ENCODE measurements at places on chromosomes 7 and 10.

DNA sequence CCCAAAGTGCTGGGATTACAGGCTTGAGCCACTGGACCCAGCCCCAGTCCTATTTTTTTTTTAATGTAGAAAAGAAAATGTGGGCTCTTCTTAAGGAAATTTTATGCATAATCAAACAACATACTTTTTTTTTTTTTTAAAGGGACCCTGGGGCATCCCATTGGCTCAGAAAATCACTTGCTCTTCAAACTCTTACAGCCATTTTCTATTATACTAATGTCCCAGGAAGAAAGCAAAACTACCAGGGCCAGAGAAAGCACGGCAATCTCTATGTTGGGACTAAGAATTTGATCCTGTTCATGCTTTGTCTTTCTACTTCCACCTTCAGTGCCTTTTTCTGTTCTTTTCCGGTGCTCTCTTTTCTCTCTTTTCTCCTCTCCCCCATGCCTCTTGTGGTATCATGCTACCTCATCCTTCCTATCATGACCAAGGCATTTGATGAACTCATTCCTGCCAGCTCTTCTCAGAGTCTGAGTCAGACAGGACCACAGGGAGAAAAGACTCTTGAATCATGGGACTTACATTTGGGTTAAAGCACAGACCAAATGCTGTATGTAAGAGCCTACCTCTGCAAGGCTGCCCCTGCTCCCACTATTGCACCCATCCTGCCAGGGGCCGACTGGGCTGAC lies 76.4 kb upstream of the CCNY start:
- DNase-seq, result no peak

- no peak for DNase-seq
Observed at GRCh38 chr7:11760372-11760771, 71.6 kb downstream of the THSD7A start.

GRCh38 chr7:111730476-111731300 lies 168.4 kb upstream of the IMMP2L start:
- no peak for DNase-seq

- DNase-seq, result no peak
Observed at GRCh38 chr7:46003161-46003560, 82.1 kb upstream of the IGFBP3 start.

- DNase-seq, result no peak
Observed at GRCh38 chr10:51861731-51862130, 162.3 kb upstream of the CSTF2T start.

GRCh38 chr7:84251277-84251781 lies 56.7 kb upstream of the SEMA3A start:
- DNase-seq, result no peak

- no peak for DNase-seq
Observed at GRCh38 chr10:119237722-119238436, 30.5 kb downstream of the GRK5 start.

DNA sequence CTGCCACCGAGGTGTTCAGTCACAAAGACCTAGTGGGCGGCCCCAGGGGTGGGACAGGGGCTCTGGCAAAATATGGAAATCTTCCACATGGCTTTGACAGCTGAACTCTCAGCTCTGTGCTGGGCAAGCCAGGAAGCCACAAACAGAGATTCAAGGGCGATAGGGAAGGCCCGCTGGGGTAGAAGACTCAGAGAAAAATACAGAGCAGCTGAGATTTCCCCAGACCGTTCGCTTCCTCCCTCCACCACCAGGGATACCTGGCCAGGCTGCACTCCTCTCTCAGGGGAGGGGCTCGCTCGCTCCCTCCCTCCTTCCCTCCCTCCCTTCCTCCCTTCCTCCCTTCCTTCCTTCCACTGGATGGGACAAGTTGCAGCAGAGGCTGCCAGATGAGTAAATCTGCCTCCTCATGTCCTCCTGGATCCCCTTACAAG lies 260.5 kb downstream of the PRPF18 start:
- no peak for DNase-seq

DNA sequence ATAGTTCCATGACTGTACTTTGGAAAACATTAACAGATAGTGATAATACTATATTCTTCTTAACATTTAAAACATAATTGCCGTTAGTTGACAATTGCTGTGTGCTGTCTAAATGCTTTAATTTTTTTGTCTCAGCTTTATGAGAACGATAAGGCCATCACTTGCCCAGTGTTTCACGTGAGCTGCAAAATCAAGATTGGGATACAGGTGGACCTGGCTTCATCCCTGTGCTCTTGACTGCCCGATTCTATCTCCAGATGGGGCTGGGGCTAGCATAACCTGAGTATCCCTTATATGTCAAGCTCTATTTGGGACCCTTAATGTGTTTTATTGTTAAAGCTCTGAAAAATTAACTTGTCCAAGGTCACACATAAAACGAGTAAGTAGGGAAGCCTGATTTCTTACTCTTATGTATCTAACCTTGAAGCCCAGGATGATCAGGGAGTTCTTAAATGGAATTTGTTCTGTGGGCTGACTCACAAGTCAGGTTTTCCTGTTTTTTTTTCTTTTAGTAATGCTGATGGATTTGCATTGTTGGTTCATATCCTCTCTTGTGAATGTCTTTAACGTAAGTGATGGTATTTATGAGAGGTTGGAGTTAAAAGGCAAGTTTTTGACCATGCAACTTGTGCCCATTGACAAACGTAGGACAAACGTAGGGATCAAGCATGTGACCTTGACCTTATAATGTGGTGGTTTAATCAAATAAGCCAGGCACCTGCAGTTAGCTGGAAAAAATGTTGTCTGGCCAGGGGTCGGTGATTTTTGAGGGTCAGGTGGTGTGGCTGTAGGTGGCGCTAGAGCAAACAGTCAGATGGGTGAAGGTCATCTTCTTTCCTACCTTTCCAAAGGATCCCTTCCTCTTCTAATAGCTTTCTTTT lies 3.6 kb downstream of the PRKAR2B start:
- DNase-seq, result no peak

DNA sequence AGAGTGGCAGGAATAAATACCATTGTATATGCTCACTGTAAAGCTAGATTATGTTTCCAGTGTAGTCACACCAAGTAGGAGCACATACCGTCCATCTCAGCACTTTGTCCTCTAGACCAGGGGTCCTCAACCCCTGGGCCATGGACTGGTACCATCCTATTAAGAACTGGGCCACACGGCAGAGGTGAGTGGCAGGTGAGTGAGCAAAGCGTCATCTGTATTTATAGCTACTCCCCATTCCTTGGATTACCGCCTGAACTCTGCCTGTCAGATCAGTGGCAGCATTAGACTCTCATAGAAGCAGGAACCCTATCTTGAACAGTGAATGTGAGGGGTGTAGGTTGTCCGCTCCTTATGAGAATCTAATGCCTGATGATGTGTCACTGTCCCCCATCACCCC lies 735.3 kb downstream of the MAGI2 start:
- no peak for DNase-seq

- DNase-seq, result no peak
Observed at GRCh38 chr7:125804273-125804672, 874.6 kb upstream of the POT1 start.

DNA sequence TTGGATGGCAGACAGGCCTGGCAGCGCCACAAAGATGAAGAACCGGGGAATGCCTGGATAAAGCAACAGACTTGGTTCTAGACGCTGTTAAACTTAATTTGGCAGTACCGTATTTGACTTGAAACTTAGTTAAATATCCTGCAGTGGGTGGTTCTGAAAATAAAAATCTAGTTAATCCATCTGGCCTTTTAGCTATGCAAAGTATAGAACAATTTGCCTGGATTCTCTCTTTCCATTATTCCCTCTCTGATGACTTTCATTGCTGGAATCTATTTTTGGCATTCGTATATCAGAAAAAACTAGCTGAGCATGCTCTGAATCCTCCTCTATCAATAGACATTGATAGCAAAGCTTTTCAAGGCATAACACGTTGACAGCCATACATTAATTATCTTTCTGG lies 203.6 kb downstream of the MACC1 start:
- no peak for DNase-seq

GRCh38 chr10:78551184-78552005 lies 517.4 kb upstream of the ZMIZ1 start:
- DNase-seq, result no peak

GRCh38 chr10:103651333-103651732 lies 157.8 kb downstream of the NEURL1 start:
- no peak for DNase-seq

DNA sequence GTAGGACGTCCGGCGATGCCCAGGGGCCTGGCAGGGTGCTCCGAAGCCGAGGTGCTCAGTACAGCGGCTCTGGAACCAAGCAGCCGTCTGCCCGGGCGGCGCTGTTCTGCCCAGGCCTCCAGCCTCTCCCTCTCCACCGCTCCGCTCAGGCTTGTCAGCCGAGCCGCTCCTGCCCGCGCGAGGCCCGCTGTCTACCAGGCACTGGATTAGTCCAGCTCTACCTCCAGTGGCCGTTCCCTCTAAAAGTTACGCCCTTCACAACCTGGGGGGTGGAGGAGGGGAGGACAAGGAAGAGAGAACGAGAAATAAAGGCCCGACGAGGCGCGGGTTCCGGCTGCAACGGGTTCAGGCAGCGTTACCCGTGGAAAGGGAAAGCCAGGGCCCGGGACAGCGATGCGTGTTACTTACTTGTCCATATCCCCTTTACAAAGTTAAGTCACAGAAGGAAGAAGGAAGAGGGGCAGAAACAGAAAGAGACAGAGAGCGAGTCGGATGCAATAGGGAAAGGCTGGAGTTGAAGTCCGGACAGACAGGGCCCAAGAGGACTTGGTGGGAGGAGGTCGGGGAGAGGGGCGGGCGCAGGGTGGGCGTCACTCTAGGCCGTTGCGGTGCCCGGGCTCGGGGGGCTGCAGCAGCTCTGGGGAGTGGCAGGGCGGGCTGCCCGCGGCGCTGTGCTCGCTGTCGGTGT lies 2.8 kb downstream of the SP8 start:
- no peak for DNase-seq

DNA sequence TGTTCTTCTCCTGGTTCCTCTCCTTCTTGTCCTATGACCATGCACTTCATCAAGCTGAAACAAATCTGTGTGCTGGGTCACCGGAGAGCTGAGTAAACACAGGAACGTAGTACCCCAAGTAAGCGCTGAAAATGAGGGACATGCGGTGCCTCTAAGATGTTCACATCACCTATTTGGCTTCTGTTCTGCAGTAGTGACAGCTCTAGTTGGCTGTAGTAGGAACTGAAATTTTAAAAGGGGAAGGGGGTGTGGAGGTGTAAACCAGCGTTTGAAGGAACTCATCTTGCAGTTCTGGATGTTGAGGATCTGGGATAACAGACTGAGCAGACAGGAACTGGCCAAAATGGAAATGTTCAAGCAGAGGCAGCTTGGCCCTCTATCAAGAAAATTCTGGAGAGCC lies 85.2 kb downstream of the WNT2 start:
- DNase-seq, result no peak

GRCh38 chr10:132610071-132610701 lies 72.6 kb downstream of the INPP5A start:
- DNase-seq, result no peak

DNA sequence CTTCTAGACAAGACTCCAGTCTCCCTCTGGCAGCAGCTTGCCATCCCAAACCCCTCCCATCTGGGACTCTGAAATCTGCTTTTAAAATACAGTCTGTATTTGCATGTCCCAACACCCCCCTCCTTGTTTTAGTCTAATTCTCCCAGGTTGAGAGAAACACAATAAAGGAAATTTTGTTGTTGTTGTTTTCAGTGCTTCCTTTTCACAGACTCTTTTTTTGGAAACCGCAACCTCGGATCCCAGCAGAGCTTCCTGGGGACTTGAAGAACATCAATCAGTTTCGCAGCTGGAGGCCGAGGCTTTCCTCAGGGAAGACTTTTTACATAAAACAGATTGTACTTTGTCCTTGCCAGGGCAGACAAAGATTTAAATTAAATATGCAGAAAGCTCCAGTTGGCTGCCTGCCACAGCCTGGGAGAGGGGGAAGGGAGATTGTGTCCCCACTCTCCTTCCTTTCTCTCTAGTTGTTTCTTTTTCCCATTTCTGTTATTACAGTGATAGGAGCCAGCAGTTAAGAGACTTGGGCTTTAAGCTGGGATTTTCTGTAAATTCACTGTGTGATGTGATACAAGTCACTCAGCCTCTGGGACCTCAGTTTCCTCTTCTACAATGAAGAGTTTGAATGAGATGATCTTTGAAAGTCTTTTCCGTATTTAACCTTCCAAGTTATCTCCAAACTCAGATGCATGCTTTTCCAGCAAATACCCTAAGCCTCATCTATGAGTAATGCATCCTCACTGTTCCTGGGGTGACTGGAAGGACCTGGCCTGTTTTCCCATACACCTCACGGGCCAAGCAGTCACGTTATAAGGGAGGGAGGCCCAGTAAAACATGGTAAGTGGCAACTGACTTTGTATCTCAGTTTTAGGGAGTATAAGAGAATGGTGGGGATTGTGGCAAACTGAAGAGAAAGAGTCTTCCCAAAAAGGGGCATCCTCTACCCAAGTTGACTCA lies 192.3 kb downstream of the REEP3 start:
- DNase-seq, result no peak

- DNase-seq, result no peak
Observed at GRCh38 chr7:19405541-19405940, 260.3 kb upstream of the FERD3L start.

- DNase-seq, result no peak
Observed at GRCh38 chr10:118308664-118309063, 33.5 kb downstream of the FAM204A start.

DNA sequence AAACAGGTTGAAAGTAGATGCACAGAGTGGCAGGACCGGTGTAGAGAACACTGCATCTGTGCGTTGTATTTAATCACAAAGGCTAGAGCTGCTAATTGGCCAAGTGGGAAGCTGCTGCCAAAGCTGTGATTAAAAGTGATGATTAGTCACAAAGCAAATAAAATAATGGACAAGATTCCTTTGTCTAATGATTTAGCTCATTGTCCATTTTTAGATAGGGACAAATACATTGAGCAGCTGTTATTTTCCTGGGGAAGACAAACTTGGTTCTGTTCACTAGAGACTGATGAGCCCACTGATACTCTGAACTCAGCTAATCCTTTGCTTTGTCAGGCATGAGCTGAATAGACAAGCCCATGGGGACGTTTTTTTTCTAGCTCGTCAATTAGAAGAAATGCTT lies 19.7 kb downstream of the UBE3C start:
- no peak for DNase-seq

- no peak for DNase-seq
Observed at GRCh38 chr10:13725594-13725993, 138.8 kb downstream of the PRPF18 start.

DNA sequence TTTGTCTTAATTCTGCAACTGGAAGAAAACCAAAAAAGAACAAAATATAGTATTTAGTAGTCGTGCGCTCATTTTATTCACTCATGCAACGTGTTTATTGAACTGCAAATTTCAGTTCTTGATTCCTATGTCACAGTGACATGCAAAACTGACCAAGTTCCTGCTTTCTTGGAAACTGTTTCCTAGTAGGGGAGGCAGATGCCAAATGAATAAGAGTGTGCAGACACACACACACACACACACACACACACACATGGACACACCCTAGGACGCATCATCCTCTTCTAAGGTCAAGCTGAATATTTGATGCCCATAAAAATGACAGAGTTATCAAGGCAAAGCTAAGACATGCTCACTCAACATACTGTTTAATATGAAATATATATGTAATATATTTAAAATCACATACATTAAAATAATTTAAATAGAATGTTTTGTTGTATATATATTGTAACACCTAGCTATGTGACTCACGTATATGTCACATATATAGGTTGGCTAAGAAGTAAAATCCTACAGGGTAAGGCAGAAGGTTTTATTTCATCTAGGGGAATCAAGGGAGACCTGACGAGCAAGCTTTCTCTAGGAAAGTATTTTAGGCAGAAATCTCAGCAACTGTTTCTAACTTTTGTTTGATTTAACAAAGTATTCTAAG lies 79.6 kb downstream of the SVIL start:
- DNase-seq, result no peak

GRCh38 chr10:116124777-116125176 lies 148.2 kb downstream of the GFRA1 start:
- no peak for DNase-seq

GRCh38 chr10:113692271-113692670 lies 12.6 kb downstream of the CASP7 start:
- DNase-seq, result no peak

Measured in CD8-positive, alpha-beta T cell (primary cell).